Adipocyte (in vitro differentiated cells): ENCODE measurements at places on chromosomes 6 and 20.
A peak's percentile ranks its signal among the peaks of the same experiment; 100 is the strongest.

DNA sequence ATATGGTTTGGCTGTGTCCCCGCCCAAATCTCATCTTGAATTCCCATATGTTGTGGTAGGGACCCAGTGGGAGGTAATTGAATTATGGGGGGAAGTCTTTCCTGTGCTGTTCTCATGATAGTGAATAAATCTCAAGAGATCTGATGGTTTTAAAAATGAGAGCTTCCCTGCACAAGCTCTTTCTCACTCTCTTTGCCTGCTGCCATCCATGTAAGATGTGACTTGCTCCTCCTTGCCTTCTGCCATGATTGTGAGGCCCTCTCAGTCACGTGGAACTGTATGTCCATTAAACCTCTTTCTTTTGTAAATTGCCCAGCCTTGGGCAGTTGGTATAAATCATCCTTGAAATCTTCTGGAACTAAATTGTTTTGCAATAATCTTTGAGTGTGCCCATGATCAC is 31.9 kb upstream of the TBX18 start:
- no peak for DNase-seq

DNA sequence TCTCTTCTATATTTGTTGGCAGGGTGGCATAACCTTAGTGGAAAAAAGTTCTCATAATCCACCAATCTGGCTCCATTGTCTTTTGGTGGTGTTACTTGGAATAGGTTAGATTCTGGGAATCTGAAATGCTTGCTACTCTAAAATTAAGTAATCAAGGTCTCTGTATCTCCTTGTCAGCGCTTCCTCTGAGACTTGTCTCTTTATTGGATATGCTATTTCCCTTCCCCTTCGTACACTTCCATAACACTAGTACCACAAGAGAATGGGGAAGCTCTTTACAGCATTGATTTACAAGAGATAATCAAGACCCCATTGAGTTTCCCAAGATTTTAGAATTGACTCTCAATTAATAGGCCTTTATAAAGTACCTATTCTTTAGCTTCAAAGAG is 280.2 kb downstream of the ADGB start:
- no peak for DNase-seq

DNA sequence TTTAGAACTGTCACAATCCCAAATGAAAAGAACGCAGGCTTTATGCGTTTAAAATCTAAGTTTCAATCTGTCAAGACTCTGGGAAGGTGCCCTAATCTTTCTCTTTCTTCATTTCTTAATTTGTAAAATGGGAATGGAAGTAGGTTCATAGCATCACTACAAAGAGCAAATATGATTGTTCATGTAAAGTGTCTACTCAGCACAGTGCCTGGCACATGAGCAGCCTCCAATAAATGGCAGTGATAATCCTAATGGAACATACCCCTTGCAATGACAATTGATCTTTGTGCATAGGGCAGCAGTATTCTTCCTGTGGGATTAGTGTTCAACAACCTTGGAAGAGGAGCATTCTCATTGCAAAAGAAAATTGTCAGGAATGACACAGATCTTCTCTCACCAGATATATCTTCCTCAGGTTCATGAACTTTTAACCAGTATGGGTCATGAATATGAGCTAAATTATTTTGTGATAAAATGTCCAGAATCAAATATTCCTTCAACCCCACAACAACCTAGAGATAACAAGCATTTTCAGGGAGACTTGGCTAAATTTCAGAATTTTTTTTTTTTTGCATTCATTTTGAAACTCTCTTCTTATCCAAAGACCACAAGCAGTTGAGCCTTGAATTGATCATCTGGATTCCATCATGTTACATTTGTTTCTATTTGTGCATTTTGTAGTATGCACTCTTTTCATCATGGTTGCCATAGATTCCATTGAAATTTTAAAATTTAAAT is 149.1 kb downstream of the TBX18 start:
- DNase-seq: no peak

DNA sequence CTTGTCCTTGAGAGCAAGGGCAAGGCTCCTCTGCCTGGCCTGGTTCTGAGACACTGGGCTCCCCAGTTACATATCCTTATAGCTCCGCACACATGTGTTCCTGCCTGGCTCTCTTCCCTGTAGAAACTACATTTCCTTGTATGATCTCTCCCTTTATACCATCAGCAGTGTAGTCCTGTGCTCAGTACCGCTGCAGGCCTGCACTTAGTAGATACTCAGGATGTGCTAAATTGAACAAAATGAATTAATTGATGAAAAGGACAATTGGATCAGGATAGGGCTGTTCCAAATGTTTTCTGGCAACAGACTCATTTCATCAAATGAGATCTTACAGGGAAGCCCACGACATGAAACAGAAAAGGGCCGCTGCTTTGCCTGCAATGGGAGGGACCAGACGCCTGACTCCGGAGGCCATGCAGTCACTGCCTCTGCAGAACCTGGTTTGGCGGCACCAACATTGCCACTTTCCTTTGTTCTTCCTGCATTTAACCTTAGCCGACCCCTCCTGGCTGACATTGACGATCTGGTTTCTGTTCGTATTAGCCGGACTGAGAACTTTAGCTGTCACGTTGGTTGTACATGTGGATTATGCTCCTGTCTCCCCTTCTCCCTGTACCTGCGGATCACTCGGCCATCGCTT is 53.3 kb downstream of the CHMP4B start:
- no peak for DNase-seq

GRCh38 chr6:113402544-113402943 is 454.6 kb upstream of the MARCKS start:
- no peak for DNase-seq

DNA sequence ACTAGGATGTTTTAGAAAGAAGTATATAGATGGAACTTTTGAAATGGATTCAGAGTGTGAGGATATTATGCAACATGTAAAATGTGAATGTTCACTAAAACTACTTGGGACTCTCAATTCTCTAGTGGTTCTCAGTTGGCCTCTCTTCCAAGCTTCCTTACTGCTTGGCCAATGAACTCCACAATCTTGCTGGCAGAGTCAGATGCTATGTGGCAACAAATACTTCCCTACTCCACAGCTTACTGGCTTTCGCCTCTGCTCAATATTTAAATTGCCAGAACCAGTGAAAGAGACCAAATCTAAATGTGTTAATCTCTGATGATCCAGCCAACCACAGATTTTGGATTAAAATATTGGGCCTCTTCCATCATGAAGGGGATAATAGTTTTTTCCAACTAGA is 138.4 kb downstream of the HTR1B start:
- no peak for DNase-seq

- DNase-seq: no peak
Observed at GRCh38 chr20:45647441-45648050, 16.5 kb upstream of the WFDC9 start.

GRCh38 chr20:21203088-21203656 is 77.3 kb downstream of the KIZ start:
- DNase-seq: no peak

DNA sequence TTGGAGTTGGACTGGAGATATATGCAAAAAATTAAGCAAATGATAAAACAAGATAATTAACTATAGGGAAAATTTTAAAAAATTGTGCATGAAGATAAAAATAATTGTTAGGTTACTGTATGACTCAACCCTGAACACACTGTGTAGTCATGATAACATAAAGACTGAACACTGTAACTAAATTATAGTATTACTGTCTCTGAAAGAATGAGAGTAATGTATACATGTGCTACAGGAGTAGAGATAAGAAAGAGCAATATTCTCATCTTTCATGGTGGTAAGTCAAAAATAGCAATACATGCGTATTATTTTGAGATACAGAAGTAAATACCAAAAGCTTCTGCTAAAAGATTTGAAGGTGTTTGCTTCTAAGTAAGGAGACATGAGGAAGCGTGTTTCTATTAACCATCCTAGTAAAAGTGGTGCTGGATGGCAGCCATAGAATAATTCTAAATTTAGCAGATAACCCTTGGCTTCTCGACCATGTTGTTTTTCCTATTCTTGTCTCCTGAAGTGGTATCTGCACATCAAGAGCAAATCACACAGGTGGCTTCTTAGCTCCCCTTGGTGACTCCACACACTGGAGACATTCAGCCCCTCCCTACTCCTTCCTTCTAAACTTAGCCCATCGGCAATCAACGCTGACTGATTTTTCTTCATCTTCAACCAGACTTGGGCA is 390.6 kb upstream of the PLCB4 start:
- peak; percentile 17 for DNase-seq

DNA sequence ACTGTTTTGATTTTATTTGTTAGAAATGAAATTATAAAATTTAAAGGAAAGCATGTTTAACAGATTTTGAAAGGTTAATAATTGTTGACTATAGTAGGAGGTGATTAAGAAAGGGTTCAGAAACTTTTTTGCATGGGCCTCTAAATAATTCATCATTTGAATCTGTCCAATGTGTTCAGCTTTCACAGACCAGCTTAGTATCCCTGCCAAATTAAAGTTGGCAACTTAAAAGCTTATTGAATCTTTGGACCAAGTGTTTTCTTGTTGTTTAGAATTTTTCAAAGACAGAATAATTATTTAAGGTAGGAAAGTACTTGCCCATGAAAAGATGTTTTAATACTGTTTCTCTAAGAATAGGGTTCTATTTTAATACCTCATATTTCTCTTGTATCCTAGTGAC is 466.0 kb downstream of the GJA1 start:
- DNase-seq: no peak

- no peak for DNase-seq
Observed at GRCh38 chr20:63931735-63932134, 24.5 kb downstream of the UCKL1 start.

- DNase-seq: no peak
Observed at GRCh38 chr6:128311944-128312570, 208.3 kb downstream of the PTPRK start.

DNA sequence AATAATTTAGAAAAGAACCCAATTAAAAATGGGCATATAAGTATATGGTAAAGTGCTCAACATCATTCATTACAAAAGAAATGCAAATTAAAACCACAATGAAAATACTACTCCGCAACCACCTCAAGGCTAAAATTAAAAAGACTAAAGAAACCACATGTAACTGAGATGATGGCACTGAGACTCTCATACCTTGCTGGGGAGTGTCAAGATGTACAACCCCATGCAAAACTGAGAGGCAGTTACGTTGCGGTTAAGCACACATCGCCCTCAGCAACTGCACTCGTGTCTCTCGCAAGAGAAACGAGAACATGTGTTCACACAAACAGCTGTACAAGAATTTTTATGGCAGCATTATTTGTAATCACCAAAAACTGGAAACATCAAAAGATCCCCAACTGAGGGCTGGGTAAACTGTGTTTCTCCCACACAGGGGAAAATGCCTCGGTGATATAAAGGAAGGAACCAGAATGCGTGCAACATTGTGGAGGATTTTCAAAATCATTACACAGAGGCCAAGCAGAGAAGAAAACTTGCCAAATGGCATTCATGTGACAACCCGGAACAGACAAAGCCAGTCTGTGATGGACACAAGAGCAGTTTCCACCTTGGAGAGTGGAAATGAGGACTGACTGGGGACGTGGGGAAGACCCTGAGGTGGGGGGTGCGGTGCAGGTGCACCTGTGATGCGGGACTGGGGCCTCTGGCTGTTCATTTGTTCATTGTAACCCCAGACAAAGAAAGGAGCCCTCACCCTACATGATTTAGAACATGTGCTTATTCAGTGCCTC is 144.9 kb downstream of the WDR27 start:
- no peak for DNase-seq

- peak; percentile 35 for DNase-seq
Observed at GRCh38 chr6:89058627-89059026, 21.9 kb upstream of the PNRC1 start.

- no peak for DNase-seq
Observed at GRCh38 chr6:100514660-100515059, 49.9 kb upstream of the SIM1 start.

DNA sequence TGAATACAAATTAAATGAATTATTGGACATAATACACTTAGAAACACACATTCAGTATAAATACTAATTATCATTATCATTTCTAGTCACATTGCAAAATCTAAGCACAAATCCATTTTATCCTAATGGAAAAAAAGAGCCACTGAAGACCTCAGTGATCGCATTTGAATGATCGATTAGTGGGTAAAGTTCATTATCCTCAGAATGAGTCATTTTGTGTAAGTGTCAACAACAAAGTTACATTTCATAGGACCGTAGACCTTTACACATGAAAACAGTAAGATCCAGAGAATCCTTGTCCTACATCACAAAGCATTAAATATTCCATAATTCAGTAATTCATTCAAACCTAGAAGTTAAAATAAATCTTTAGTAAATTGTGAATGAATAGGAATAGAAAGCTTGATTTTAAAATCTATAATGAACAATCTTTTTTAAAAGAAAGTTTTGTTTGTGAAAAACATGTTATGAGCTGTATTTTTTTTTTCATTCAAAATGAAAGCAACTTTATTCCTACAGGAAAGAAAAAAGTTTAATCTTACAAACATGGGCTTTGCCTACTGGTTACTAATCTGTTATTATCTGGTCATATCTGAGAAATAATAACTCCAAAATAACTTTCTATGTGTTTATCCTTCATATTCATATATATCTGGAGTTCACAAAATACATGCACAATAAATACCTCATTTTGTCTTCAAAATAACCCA is 33.7 kb downstream of the ROS1 start:
- no peak for DNase-seq

DNA sequence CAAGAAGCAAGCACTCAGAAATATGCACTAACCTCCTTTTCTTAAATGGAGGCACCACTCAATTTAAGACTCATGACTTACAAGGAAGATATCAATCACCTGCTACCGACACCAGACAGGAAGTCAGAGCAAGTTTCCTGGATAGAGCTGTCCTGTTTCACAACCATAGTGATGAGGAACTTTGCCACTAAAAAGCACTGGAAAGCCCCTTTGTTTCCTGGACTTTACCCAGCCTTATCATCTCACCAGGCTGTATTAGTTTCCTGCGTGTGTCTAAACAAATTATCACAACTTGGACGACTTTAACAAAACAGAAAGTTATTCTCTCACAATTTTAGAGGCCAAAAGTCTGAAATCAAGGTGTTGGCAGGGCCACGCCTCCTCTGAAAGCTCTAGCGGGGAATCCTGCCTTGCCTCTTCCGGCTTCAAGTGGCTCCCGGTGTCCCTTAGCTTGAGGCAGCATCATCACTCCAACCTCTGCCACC is 253.8 kb upstream of the STXBP5 start:
- no peak for DNase-seq

- DNase-seq: peak; percentile 98
Observed at GRCh38 chr20:51366155-51366886, 176.2 kb downstream of the NFATC2 start.

DNA sequence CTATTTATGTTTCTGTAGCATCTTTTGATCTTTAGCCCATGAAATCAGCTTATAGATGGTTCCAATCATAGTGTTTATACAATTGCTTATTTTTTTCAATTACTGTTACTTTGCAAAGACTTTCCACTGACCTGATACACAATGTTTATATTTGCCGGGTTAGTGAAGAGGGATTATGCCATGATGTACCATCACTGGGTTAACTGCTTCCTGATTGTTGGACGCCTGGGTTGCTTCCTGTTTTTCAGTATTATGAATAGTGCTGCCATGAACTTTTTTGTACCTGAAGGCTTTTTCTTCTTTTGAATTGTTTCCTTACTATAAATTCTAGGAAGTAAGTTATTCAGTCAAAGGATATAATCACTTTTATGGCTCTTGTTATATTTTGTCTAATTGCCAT is 6.9 kb downstream of the MANBAL start:
- no peak for DNase-seq
